ENCODE measurements at places on chromosomes 4 and X. TPM values are rescaled to one million over a fixed set of nuclear protein-coding genes. Genes with fewer than 3 reads are reported as not detected.

NPY5R gene
- total RNA-seq = not detected

GRCh38 chr4:165986956-165987698, 114.1 kb downstream of the TLL1 start:
- no peak for ATAC-seq

GRCh38 chr4:181147416-181147951, 1095.7 kb upstream of the TENM3 start:
- no peak for ATAC-seq

DNA sequence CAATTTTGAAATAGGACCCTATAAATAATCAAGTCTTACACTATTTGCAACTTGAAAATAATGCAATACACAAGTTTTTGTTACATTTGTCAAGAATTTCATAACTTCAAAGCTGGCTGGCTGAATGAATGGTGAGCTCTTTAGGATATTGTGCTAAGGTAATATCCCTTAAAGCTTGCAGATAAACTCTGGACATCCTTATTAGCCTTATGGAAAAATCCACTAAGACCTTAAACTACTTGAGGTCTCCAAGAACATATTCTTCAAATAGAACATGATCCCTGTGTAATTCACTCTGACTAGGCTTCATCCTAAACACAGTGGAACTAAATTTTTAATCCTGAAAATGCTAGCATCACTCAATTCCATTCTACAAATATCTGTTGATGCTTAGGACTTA, 199.3 kb downstream of the PACRGL start:
- no peak for ATAC-seq

DNA sequence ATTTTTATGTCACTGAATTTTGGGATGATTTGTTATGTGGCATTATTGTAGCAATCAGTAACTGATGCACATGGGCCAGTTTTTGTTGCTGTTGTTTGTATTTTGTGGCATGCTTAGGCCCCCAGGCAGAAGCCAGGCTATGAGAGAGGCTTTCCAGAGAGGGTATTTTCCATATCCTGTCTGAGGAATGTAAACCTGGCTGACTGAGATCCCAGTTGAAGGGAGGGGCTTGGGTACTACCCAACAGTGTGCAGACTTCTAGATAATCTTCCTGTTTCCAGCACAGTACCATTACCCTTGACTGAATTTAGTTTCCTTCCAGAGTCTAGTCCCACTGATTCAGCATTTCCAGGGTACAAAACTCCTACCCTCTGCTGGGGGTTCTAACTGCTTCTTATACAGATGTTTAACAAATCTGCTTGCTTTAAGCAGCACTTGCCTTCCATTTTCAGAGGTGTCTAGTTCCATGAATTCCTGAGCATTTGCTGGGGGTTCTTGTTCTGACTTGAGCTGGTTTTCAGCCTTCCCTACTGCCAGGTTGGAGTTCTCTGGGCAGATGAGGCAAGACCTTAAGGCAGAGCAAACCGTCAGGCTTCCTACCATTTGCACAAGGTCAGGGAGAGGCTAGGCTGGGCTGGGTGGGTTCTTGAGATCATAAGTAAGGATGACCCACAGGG, 104.7 kb upstream of the EGFL6 start:
- ATAC-seq = no peak
